Esophagus mucosa (tissue), 1 donor: ENCODE measurements at places on chromosomes 7 and 10. TPM values are rescaled to one million over a fixed set of nuclear protein-coding genes. Genes with fewer than 3 reads are reported as not detected.
A peak's percentile ranks its signal among the peaks of the same experiment; 100 is the strongest.

- ATAC-seq, result no peak
Measured at GRCh38 chr10:125460326-125460725, 222.6 kb downstream of the TEX36 start.

The TLL2 gene
- 0.12 TPM for total RNA-seq

GRCh38 chr7:1804310-1804709, 134.2 kb downstream of the ELFN1 start:
- ATAC-seq, result no peak

DNA sequence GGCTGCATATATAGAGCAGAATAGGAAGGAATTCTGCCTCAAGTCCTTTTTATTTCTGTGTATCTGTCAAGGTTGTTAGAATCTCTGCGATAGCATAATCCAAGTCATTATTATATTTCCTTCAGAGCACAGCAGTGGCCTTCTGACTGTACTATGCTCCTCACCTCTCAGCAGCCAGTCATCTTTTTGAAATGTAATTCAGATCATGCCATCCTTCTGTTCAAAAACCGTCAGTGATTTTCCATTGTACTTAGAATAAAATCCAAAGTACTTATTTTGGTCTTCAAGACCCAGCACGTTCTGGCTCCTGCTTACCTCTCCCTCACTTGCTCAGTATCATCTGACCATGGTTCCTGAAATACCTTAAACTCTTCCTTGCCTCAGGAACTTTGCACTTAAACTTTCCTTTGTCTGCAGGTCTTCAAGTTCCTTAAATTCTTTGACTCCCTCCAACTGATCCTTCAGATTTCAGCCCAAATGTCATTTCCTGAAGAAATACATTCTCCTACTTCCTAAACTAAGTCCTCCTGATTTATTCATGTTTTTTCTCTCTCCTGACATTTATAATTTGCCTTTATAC, 112.4 kb downstream of the ST7 start:
- no peak for ATAC-seq

DNA sequence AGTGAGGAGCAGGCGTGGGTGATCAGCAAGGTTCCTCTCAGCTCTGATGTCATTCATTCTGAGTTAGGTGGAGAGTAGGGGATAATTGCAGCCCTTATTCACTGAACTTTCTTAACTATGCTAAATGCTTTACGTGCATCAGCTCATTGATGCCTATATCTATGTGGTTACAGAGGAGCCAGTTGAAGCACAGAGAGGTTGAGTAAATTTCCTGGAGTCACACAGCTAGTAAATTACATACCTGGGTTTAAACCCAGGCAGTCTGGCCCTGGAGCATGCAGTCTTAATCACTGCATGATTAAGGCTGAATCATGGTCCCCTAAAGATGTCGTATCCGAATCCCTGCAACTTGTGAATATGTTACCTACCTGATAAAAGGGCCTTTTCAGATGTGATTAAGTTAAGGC, 99.6 kb downstream of the GRK5 start:
- no peak for ATAC-seq

GRCh38 chr10:80459047-80459865, 5.1 kb downstream of the TSPAN14 start:
- ATAC-seq, result peak; percentile 41

GRCh38 chr10:5609952-5610616, 56.3 kb downstream of the ASB13 start:
- ATAC-seq, result peak; percentile 88

- ATAC-seq, result no peak
Measured at GRCh38 chr10:33800545-33800944, 466.1 kb upstream of the NRP1 start.

DNA sequence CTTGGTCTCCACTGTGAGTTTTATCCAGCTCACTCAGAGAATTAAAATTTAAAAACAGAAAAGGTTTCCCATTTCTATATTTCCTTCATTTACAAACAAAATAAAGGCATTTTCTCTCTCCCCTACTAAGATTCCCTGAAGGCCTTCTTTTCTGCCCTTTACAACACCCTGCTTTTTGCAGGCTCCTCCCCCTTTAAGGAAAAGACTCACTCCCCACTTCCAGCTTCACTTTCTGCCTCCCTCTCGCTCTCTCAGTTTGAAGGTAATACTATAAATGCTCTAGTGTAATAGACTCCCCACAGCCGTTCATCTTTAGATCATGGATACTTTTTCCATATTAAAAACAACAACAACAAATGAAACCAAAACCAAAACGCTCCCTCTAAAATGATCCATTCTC, 53.3 kb downstream of the CDHR3 start:
- no peak for ATAC-seq

DNA sequence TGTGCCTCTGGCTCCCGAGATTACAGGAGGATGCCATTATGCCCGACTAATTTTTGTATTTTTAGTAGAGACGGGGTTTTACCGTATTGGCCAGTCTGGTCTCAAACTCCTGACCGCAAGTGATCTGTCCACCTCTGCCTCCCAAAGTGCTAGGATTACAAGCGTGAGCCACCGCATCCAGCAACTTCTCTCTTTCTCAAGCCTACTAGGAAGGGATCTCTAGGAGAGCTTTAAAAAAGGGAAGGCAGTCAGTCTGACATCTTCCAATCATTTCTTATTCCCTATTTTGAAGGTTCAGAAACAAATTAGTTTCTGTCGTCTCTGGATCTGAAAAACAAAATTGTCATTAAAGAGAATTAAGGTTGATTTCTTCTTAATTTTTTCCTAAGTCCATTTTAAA, 2.5 kb upstream of the TMEM26 start:
- ATAC-seq, result no peak

- ATAC-seq, result peak; percentile 65
Measured at GRCh38 chr7:155676052-155676451, 31.6 kb downstream of the RBM33 start.

The ZCCHC24 gene
- total RNA-seq, result 3.3 TPM

The AKR1B15 gene
- 35.1 TPM for total RNA-seq

DNA sequence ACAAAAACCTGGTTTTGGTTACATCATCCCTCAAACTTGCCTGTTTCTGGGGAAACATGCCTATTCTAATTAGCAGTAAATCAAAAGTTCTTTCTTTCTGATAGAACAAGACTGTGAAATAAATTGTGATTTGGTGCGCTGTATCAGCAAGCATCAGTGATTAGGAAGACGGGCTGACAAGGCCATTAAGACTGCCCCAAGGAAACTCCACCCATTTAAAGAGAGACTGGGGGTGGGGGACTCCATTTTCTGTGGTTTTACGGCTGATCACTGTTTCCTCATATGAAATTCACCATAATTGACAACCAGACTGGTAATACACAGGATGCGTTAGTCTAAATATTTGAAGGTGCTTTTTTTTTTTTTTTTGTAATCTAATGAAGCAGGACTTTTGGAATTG, 68.7 kb downstream of the MBL2 start:
- ATAC-seq, result no peak

DNA sequence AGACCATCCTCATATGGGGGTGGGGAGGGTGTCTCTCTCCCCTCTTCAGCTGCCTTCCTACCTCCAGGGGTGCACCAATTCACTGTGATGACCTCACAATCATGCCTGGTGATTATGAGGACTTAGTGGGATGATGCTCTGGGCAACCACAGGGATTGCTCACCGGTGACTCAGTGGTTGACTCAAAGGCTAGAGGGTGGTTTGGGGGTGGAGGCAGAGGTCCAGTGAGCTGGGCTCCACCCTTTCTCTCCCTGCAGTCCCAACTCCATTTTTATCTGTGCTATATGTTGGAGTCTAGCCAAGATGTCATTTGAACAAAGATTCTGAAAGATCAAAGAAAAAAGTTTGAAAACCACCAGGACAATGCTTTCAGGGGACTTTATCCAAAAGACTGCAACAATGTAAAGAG, 286.9 kb downstream of the KCNMA1 start:
- ATAC-seq, result peak; percentile 99

DNA sequence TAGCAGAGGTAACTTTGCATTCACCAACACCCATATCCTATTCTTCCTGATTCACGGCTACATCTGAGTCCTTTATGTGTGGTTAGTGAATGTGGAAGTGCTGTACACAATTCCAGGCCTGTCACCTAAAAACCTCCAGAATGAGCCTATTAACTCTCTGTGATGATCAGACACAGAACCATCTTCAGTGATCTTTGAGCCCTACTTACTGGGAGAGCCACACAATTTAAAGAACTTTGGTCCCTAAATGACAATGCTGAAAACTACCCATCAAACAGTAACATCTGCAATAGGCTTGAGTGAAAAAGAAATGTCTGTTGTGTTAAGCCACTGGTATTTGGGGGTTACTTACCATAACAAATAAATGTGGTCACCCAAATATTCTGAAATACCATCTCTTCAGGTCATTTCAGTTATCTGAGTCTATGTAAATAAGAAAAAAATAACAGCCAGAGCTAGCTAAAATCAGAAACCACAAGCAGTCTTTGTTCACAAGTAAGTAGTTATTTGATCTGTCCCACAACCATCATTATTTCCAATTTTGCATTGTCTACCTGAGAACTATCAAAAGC, 145.7 kb downstream of the HGF start:
- ATAC-seq, result no peak
